ENCODE measurements at places on chromosomes 11 and 22. TPM values are rescaled to one million over a fixed set of nuclear protein-coding genes. Genes with fewer than 3 reads are reported as not detected.

The ISX gene
- not detected for total RNA-seq

The FAM180B gene
- total RNA-seq = not detected

The ART1 gene
- total RNA-seq = not detected

The LDLRAD3 gene
- total RNA-seq = 11.7 TPM

The MRGPRG gene
- not detected for total RNA-seq

The GDPD4 gene
- not detected for total RNA-seq

The PARVG gene
- under 0.01 TPM for total RNA-seq

The CDKN1C gene
- total RNA-seq = 28.0 TPM

The BTBD18 gene
- total RNA-seq = not detected

The ACRV1 gene
- not detected for total RNA-seq

The CBL gene
- 11.9 TPM for total RNA-seq

The WT1 gene
- 13.4 TPM for total RNA-seq

The CDC42EP1 gene
- 149 TPM for total RNA-seq

The GGTLC3 gene
- total RNA-seq = not detected

The OR2AT4 gene
- not detected for total RNA-seq

The STK33 gene
- 9.0 TPM for total RNA-seq

The LMO2 gene
- total RNA-seq = 0.51 TPM

The GSTT2 gene
- total RNA-seq = 0.98 TPM

The P2RY6 gene
- 1.3 TPM for total RNA-seq

The RASL10A gene
- not detected for total RNA-seq

The CST6 gene
- 2.4 TPM for total RNA-seq

Data from mesangial cell (primary cell).